WTC11 (cell line): ENCODE measurements at places on chromosomes 4 and X.

DNA sequence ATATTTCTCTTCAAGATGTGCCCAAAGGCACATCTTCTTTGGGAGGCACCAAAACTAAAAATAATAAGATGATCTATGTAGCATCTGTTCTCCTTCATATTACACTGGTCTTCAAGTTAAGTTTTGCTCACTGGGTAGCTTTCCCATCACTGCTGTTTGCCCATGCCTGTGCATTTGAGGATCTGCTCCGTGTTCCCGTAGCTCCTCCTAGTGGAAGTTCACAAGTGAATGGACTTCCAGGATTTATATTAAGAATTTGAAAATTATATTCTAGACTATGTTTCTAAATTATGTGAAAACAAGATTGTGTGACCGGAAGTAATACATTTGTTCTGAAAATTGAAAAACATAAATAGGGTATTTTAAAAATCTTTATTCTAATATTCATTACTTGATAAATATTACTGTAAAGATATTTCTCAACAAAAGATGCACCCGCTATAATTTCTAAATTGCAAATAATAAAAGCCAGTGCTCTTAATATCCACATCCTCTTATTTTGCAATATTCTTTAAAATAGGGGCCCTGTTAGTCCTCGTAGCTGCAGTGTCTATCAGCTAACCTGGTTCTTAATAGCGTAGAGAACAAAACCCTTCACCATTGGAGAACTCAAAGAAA lies 147.7 kb downstream of the RBM46 start:
- H3K27me3 ChIP-seq, result no peaks in the 10 kb centered on the region
- H3K4me3 ChIP-seq, result no peak overlapping the region
- peaks cover 24% of the 10 kb centered on the region for H3K36me3 ChIP-seq
- peak; percentile 40 for DNase-seq

DNA sequence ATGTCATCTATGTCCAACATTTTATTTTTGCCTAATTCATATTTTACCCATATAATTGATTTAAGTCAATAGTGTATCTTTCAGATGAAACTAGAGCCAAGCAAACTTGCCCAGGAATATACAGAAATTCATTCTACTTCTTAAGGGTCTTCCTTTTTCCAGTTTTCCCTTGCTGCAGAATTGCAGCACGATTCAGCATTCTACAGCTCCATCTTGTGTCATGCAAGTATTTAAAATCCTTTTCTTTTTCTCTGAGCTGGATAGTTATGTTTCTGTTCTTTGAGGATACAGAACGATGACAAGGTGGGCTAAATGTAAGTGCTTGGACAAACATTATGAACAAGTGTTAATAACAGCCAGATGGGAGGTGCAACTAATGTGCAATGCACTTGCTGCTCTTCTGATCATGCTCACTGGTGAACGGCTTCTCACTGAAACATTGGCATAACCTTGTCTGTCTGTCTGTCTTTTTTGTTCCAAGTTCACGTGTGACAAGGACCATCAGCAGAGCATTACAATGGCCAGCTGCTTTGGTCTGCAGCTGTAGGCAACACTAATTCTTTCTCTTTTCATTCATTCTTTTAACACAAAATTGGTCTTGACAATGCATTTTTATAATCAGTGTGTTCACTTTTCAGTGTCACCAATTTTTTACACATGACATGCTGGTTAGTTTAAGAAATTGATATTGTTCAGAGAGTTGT lies 1821.7 kb downstream of the ARAP2 start:
- DNase-seq, result no peak
- H3K27me3 ChIP-seq, result no peaks in the 10 kb centered on the region
- no peaks in the 10 kb centered on the region for H3K36me3 ChIP-seq
- no peak overlapping the region for H3K4me3 ChIP-seq

DNA sequence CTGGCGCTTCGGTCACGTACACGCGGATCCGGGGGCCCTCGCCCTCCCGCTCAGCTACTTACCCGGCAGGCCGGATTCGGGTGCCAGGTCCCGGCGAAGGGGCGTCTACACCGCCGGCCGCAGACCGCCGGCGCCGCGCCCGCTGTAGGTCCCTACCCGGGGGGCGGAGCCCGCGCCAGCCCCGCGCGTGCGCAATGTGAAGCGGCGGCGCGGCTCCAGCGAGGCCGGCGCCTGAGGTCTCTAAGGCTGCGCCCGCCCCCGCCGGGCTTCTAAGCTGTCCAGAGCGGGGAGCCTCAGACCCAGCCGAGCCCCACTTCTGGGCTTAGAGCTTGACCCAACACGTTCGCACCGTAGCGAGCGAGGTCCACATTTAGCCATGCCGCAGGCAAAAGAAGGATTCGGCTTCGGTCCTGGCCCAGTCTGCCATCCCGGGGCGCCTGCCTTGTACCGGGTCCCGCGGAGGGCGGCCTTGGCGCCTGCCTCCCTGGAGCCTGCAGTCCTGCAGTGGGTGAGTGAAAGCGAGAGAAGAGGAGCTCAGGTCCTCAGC lies at the start of gene ZNF518B:
Gene ZNF518B (minus strand): TSS at position 172 of the 547 bp plus-strand sequence. CDS start 11,098 bp downstream, outside the sequence.
- peaks cover 76% of the 10 kb centered on the region for H3K27me3 ChIP-seq
- peak; percentile 74 for DNase-seq
- peaks cover 36% of the 10 kb centered on the region for H3K4me1 ChIP-seq

DNA sequence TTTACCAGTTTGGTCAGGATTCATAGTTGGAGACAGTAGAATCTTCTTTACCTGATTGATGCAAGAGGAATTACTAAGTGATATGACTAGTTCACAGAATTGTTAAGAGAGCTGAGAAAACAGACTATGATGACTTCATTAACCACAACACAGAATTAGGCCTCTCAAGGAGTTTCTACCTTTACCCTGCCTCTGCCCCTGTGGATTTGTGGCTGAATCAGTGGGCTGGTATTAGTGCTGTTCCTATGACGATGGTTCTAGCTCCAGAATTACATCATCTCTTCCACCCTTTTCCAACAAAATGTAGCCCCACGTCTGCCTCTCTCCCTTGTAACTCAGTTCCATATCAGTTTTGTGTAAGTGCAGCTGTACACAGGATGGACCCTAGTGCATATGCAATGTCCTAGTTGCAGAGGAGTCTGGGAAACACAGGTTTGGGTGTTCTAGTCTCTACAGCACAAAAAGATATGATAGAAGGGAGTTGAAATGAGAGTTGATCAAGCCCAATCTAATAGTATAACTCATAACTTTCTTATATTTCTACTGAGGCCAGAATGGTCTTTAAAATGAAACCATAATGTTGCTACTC lies 99.3 kb downstream of the ANXA5 start:
- H3K27me3 ChIP-seq, result no peaks in the 10 kb centered on the region
- no peak overlapping the region for H3K27ac ChIP-seq
- H3K4me1 ChIP-seq, result no peaks in the 10 kb centered on the region
- no peak for DNase-seq
- H3K4me3 ChIP-seq, result no peak overlapping the region

DNA sequence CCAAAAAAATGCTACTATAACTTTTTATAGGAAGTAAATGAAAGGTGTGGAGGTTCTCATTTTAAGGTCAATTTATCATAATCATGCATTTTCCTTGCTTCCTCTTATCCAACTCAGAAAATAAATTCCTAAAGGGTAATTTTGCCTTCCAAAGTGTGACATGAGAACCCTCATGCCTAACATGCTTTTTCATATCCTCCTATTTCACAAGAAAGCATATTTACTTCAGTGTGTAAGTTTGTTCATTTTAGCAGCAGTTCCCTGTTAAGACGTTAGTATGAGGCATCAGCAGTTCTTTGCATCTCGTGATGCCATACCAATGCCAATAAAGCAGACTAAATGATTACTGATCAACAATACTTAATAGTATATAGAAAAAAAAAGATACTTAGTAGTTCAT lies 18.4 kb downstream of the WDFY3 start:
- H3K27me3 ChIP-seq, result no peaks in the 10 kb centered on the region
- H3K36me3 ChIP-seq, result peaks cover 12% of the 10 kb centered on the region
- peaks cover 24% of the 10 kb centered on the region for H3K4me1 ChIP-seq
- DNase-seq, result no peak
- H3K4me3 ChIP-seq, result no peak overlapping the region

- no peaks in the 10 kb centered on the region for H3K4me1 ChIP-seq
- H3K36me3 ChIP-seq, result no peaks in the 10 kb centered on the region
- no peak overlapping the region for H3K27ac ChIP-seq
- DNase-seq, result no peak
Observed at GRCh38 chrX:5388087-5388486, 840.6 kb downstream of the NLGN4X start.

GRCh38 chr4:16496501-16496900 lies 270.2 kb upstream of the TAPT1 start:
- H3K27ac ChIP-seq, result no peak overlapping the region
- DNase-seq, result no peak
- peaks cover 2% of the 10 kb centered on the region; the same call in 1 of the 2 replicates for H3K27me3 ChIP-seq
- H3K36me3 ChIP-seq, result peaks cover 4% of the 10 kb centered on the region

GRCh38 chr4:154973244-154974035 lies 192.4 kb downstream of the RBM46 start:
- no peak overlapping the region for H3K27ac ChIP-seq
- DNase-seq, result no peak
- H3K4me1 ChIP-seq, result peaks cover 6% of the 10 kb centered on the region; the same call in 1 of the 2 replicates
- no peaks in the 10 kb centered on the region for H3K27me3 ChIP-seq
- no peaks in the 10 kb centered on the region for H3K36me3 ChIP-seq

DNA sequence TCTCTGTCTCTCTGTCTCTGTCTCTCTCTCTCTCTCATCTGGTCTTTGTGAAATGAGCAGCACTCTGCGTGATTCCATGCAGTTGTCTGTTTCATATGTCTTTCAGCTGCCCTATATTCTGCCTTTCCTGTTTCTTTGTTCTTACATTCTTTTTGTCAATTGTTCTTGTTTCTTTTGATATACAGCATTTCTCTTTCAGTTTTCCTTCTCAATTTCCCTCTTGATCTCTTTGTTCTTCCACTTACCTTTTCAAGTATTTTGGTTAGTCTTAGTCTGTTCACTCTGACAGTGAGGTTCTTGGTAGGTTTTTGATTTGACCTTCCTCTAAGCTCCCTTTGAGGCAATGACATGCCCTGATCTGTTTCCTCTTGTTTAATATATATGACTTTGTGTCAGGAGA lies 20.4 kb downstream of the ZNF157 start:
- no peak overlapping the region for H3K27ac ChIP-seq
- no peaks in the 10 kb centered on the region for H3K27me3 ChIP-seq
- H3K4me3 ChIP-seq, result no peak overlapping the region
- peaks cover 9% of the 10 kb centered on the region for H3K4me1 ChIP-seq
- no peaks in the 10 kb centered on the region for H3K36me3 ChIP-seq

DNA sequence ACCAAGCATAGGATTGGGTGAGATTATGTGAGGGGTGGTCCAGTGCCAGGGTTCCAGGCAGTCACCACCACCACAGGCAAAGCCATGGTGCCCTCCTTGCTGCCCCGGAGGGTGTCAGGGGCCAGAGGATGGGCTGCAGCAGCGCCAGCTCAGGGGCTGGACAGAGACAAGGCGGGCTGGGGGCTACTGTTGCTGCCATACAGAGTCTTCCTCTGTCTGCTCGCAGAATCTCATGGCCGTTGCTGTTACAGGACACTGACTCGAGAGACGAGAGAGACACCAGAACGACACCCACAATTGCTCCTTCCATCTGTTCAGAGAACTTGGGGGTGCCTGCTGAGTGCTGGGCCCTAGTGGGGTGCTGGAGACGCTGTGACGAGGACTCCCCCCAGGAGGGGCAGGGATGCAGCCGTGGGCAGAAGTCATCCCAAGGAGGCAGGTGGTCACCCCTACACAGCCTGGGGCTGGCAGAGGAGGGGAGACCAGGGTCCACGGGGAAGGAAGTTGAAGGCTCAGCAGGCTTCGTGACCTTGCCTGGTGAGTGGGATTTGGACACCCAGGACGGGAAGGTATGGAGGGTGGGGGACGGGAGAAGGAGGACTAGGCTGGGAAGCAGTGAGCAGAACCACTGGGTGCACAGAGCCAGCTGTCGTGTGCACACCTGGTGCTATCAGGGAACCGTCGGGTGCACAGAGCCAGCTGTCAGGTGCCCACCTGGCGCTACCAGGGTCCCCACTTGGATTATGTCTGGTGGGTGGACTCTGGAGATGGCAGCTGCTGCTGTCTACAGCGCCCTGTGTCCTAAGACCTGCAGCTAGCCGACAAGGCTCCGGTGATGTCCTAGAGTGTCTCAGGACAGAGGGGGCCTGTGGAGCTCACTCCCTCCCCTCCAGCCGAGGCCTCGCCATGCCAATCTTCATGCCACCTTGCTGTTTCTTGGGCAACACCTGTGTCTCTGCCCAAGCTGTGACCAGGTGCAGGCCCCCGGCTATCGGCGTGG lies 43.9 kb upstream of the HMX1 start:
- H3K4me1 ChIP-seq, result no peaks in the 10 kb centered on the region
- DNase-seq, result no peak
- peaks cover 9% of the 10 kb centered on the region for H3K27me3 ChIP-seq
- no peak overlapping the region for H3K27ac ChIP-seq
- H3K36me3 ChIP-seq, result no peaks in the 10 kb centered on the region
- no peak overlapping the region for H3K4me3 ChIP-seq

DNA sequence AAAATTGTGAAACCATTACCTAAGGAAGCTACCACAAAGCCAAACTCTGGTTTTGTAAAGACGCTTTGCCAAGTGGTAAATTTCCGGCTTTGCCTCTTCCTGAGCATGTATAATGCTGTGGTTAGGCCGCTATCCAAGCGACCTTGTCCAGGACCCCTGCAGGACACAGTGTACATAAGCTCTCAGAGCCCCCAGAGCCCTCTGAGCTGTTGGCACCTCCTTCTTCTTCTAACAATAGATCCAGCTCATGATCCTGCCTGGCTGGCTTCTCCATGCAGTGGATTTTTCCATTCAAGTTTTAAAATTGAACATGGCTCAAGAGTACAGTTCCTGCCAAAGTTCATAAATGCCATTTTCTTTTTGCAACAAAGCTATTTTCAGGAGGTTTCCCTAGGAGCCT lies 326.7 kb downstream of the MAPK10 start:
- H3K4me1 ChIP-seq, result peaks cover 15% of the 10 kb centered on the region
- no peak for DNase-seq
- no peaks in the 10 kb centered on the region for H3K27me3 ChIP-seq
- H3K27ac ChIP-seq, result no peak overlapping the region
